ENCODE measurements at places on chromosomes 11 and 22.
A peak's percentile ranks its signal among the peaks of the same experiment; 100 is the strongest.

- DNase-seq, result no peak
These were observed 31.6 kb upstream of the ACCSL start for GRCh38 chr11:44016131-44016530.

GRCh38 chr22:48629631-48630432 is 1197.8 kb downstream of the BRD1 start:
- no peak for DNase-seq

DNA sequence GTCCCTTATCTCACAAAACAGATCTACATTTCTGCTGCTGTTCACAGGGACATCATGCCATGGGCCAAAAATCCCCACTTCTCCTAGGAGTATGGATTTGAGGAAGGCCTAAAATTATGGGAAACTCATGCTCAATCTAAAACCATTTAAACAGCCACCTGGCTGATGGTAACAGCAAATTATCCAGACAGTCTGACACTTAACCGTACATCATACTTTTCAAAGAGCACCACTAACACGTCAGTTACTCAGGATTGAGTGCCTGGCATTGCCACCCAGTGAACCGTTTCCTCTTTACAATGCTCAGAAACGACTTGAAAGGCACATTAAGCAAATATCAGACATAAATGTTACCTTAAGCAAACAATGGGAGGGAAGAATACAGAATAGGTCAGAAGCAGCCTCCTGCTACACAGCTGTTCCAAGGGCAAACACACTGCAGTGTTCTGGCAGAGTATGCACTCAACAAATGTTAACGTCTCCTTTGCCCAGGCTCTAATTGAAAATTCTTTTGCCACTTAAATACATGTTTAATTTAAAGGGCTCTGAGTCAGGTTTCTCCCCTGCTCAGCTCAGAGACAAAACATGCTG is 18.8 kb upstream of the SLC36A4 start:
- no peak for DNase-seq

DNA sequence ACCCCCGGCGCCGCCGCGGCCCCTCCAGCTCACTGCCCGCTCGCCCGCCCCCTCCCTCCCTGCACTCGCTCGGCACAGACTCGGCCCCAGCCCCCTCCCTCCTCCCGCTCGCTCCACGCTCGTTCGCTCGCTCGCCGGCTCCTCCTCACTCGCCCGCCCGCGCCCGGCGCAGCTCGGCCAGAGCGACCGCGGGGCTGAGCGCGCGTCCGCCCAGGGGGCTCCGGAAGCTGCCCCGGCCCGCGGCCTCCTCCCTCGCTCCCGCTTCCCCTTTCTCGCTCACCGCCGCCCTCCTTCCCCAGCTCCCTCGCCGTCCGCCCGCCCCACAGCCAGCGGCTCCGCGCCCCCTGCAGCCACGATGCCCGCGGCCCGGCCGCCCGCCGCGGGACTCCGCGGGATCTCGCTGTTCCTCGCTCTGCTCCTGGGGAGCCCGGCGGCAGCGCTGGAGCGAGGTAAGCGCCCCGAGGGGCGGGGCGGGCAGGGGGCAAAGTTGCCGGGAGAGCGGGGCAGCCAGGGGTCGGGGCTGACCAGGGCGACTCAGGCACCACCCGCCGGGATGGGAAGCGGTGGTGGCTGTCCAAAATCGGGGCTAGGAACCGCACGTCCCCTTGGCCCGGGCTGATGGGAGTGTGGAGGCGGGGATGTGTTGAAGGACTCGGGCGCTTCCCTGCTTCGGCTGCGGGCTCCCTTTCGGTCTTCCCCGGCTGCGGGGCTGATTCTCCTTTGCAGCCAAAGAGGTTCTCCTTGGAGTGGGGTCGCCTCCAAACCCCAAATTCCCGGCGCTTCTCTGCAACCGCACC is at the start of gene SEZ6L:
SEZ6L (plus strand) TSS at position 148 of the 797 bp plus-strand sequence; CDS start at position 356, 208 bp downstream.
- no peak for DNase-seq

DNA sequence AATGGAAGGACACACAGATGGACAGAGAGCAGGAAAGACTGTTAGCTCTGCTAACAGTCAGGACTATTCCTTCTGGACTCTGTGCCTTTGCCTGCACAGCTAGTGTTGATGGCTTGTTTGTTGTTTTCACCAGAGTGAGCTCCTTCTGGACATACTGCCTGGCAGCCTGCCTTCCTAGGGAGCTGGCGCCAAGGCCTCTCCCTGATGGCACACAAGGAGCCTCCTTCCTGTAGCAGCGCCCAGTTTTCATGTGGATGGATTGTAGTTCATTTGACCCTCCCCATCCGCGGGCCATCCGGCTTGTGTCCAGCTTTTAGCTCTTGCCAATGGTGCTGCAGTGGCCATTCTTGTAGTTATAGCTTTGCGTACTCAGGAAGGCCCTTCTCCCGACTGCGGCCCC is 16.6 kb upstream of the BCR start:
- DNase-seq, result no peak

GRCh38 chr11:19895776-19896175 is 183.1 kb downstream of the NAV2 start:
- DNase-seq, result no peak

- DNase-seq, result no peak
These were observed 214.4 kb downstream of the ETS1 start for GRCh38 chr11:128372977-128373376.

DNA sequence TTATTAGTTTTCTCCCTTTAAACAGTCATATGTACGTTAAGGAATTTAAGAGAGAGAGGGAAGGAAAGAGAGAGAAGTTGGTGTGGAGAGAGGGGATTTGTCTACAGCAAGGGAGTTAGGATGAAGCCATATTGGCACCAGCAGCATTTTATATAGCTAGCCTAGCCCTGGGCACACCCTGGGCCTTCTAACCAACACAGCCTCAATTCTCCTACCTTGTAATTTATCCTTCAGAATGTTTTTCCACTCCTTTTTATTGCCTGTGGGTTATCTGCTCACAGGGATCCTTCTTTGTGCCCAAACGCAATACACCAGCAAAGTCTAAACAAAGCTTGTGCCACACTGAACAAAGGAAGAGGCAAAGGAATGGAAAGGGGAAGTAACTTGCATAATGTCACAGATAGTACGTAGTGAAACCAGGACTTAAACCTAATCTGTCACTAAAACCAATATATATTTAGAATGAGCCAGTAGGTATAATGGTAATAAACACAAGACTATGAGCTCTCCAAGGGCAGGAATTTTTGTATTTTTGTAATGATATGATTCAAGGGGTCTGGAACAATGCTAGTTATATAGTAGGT is 613.8 kb upstream of the TENM4 start:
- DNase-seq, result no peak

GRCh38 chr11:7536100-7536499 is 22.3 kb downstream of the PPFIBP2 start:
- no peak for DNase-seq

DNA sequence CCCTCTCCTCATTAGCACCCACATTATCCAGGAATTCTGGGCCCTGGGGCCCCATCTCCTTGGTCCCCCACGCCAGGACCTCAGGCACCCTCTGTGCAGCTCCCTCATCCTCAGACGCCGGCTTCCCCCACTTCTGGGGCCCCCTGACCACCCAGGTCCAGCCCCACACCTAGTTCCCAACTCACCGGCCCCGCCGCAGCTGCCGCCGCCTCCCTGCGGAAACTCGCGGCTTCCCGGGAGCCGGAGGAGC is at the start of gene PCSK7:
PCSK7 (minus strand) TSS at position 232 of the 250 bp plus-strand sequence. CDS start 2,229 bp downstream, outside the sequence.
- peak; percentile 65 for DNase-seq

GRCh38 chr11:125105926-125106325 is 5.5 kb downstream of the TMEM218 start:
- DNase-seq, result no peak

GRCh38 chr11:27248576-27249509 is 114.2 kb downstream of the CCDC34 start:
- DNase-seq, result no peak

DNA sequence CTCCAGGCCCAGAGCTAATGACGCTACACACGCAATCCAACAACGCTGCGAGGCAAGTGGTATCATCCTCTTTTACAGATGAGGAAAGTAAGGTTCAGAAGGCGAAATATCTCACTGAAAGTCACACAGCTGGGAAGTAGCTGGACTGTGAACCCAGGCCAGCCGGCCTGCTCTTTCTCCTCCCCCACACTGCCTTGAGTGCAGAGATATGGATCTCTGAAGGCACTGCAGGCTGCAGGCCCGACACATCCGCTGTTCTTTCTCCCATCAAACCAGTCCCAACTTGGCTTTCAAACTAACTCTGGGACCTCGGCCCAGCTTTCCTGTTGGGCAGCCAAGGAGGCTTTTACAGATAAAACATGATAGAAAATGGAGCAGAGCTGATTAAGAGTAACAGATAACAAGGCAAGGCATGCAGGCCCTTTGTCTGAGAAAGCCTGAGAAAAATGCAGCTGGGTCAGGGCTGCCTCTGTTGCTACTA is 64.0 kb upstream of the PTPRJ start:
- no peak for DNase-seq

DNA sequence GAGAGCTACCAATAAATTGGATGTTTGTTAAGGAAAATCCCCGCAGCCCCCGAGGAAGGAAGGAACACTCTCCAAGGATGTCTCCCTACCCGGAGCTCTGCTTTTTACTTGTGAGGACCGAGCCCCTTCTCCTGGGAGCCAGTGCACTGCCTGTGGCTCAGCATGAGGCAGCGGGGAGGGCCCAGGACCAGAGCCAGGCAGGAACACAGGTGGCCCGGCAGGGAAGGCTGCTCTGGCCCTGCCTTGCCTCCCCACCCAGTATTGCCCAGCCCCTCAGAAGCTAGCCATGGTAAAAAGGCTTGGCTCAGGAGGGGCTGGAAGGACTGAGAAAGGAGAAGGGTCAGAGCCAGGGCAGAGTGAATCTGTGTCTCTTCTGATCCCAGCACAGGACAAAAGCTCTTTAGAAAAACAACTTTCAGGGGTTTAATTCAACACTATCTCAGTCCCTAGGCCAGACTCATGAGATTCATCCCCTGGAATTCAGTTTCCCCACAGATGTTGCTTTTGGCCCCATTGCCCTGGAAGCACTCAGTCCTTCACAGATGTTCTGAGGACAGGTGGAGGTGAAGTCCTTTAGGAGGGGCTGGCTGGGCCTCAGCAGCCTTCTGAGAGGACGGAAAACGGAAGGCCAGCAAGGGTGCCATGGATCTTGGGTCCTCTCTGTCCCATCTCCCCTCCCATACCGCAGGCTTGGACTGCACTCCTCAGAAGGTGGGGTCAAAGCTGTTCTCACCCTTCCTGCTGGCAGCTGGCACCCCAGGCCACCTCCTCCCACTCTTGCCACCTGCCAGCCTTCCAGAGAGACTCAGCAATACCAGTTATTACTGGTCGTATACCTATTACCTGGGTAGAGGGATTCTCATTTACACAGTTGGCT is 318.9 kb downstream of the NTM start:
- DNase-seq, result no peak

- DNase-seq, result peak; percentile 49
These were observed 3.5 kb downstream of the ESAM start for GRCh38 chr11:124758355-124759265.

DNA sequence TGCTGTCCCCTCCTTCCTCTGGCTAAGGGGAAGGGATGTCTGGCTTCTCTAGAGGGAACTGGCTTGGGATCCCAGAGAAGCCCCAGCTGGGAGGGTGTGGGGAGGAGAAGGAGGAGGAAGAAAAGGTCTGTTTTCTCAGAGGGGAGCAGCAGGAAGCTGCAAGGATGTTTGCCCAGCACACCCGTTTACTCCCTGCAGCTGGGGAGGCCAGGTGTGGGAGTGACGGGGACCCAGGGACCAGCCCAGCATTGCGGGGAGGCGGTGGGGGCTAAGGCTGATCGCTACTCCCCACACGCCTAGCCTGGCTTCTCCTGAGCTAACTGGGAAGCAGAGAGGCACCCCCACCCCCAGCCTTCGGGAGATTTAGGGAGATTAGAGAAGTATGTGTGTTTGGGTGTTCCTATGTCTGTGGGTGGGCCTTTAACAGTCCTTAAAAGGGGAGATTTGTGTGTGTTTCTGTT is 3.9 kb downstream of the CREB3L1 start:
- DNase-seq, result no peak

- DNase-seq, result no peak
These were observed 43.9 kb downstream of the RRM1 start for GRCh38 chr11:4138497-4138896.

- no peak for DNase-seq
These were observed 660.6 kb downstream of the ETS1 start for GRCh38 chr11:127926721-127927120.

DNA sequence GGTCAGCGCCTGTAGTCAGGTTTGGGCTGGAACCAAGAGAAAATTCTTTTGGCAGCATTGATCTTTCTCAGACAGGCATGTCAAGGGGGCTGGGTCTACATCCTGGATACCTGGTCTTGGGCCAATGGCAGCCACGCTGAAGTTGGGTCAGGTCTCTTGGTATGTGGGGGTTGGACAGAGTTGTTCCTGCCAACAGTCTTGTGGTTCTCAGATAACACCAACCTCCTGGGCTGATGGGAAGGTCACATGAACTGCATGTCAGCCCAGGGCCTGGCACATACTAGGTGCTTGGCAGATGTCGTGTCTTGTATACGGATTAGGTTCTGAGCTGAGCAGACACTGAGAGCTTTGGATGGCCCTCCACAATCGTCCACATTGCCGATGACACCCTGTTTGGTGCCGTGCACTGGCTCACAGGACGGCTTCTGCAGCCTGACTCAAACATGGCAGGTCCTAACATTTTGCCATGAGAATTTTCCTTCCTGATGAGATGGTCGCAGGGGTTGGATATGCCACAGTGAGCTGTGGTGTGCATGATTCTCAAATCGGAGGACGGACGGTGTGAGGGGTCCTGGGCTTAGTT is 42.0 kb downstream of the FBLN1 start:
- DNase-seq, result no peak

DNA sequence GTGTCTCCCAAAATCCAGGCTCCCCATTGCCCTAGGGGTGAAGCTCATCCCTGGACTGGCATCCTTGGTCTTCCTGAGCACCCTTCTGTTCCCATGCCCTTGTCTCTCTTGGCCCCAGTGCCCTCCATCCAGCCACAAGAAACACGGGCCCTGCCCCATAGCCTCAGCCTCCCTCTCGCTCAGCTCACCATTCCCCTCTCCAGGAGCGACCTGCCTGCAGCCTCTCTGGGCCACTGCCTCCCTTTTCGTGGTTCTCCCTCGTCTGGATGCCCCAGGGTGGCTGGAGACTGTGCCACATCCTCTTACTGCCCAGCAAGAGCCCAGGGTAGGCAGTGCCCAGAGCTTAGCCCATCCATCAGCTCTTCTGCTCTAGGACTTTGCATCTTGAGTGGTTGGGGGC is 532.1 kb downstream of the TBC1D22A start:
- DNase-seq, result no peak

DNA sequence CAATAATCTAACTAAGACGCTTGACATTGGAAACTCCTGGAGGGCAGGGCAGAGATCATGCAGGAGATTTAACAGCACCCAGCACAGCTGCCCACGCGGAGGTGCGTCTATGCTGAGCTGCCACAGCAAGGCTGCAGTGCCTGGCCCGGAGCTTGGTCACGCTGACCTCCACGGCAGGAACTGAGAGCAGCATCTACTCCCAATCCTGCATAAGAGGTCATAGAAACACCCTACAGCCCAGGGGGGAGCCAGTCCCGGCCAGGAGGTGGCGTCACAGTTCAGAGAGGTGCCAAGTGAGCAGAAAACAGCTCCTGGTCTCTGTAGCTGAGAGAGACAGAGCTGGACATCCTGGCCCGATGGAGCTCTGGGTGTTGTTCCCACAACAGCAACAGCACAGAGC is 121.1 kb upstream of the TMEM45B start:
- DNase-seq, result peak; percentile 16
